ENCODE measurements at places on chromosomes 1 and 21.

GRCh38 chr1:161351482-161351881, 16.2 kb downstream of the CFAP126 start:
- peak; percentile 60 for DNase-seq

DNA sequence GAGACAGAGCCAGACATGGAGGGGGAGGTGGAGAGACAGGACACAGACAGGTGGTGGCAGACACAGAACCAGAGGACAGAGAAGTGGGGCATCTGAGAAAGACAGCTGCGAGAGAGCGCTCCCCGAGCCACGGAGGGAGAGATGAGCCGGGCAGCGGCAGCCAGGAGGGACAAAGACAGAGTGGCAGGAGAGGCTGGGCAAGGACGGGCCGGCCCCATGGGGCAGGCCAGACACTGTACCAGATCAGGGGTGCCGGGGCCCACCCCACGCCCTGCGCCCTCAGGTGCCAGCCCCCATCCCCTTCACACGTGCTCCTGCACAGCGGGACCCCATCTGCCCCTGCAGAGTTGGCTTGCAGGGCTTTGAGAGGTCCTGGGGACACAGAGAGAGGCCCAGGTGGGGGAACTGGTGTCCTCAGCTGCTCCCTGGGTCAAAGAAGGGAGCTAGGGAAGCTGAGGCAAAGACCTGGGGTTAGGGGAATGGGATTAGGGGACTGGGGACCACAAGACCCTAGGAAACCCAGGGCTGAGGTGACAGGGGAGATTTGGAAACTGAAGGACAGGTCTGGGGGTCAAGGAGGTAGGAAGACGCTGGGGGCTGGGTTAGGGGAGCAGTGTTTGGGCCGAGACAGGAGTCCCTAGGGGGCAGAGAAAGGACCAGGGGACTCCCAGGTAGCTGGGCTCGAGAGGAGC, 643 bp downstream of the FNDC5 start:
- DNase-seq = no peak

GRCh38 chr1:155871390-155871789, 12.0 kb downstream of the SYT11 start:
- no peak for DNase-seq

GRCh38 chr1:230814949-230815692, 53.2 kb downstream of the C1orf198 start:
- no peak for DNase-seq

DNA sequence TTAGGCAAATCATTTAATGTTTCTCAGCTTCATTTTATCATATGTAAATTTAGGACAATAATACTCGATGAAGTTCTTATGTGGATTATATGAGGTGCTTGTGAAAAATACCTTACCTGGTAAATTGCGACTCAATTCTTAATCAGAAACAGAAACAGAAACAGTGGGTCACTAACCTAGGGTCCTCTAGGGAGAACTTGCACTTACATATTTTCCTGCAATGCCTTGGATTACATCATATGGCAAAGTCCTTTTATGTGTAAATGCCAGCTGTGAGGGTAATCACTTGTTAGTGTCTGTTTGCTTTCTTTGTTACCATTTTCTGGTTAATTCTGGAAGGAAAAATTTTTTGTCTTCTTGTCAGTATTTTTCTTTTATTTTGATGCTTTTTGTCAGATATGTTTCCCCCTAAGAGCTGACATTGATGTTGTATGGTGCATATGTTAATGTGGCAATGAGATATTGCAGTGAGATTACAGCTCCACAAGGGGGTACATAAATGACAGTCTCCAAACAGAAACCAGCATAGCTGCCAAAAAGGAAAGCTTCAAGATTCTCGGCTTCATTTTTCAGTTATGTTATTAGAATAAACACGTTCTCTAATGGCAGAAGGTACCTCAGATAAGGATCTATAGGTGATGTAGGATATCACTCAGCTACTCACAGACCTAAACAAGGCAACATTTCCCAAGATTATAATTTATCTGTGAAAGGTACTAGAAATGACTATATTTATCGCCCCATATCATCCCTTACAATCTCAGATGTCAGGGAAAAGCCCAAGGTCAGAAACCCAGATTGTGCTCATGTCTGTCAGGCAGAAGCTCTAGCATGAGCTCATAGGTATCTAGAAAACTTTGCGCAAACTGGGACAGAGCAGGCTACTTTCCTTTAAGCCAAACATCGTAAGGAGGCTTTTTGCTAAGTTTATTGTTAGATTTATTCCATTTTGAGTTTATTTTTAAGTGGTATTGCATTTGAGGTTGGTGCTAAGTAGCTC, 119.9 kb downstream of the FASLG start:
- no peak for DNase-seq

- DNase-seq = no peak
These were observed 25.1 kb downstream of the IARS2 start for GRCh38 chr1:220119043-220119512.

Measured in GF-D8 (cell line).